SHP77 (cell line): ENCODE measurements at places on chromosomes 7 and 10.

DNA sequence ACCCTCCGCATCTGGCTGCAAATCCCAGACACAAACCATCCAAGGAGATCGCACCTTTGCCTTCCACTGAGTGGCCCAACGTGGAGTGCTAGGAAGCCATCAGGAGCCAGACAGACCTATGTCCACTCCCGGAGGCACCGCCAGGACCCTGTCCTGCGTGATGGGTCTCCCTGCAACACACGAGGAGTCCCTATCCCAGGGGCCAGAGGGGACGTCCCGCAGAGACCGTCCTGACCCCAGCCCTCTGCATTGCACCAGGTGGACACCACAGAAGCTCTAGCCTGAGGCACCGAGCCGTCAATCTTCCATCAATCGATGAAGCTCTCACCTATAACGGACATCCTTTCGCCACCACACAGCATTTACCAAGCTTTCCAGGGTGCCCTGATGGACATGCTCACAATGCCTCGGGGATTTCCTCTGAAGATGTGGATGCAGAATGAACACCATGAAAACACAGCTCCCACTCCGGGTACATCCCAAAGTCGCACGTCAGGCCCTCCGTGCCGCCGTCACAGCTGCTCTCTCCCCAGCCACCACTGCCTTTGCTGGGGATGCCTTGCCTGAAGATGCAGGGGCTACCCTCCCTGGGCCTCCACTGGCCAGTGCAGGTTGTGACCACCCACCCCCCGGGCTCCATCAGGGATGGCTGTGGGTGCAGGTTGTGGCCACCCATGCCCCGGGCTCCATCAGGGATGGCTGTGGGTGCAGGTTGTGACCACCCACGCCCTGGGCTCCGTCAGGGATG lies 54.1 kb downstream of the PTPRN2 start:
- DNase-seq: no peak

DNA sequence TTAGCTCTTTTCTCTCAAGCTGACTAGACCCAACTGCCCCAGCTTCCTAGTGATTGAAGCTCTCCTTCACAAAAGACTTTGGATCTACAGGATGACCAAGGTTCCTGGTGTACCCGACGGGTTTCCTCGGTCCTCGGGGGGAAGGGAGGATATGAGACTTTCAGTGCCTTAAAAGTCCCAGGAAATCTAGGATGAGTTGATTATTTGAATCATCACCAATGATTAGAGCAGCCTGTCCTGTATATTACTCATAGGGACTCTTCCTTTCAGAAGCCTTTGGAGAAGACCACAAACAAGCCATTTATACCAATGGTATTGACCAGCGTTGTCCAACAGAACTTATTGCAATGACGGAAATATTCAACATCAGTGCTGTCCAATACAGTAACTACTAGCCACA lies 6.1 kb upstream of the ACTA2 start:
- no peak for DNase-seq

- no peak for DNase-seq
Observed at GRCh38 chr10:118020365-118020764, 26.4 kb downstream of the RAB11FIP2 start.

DNA sequence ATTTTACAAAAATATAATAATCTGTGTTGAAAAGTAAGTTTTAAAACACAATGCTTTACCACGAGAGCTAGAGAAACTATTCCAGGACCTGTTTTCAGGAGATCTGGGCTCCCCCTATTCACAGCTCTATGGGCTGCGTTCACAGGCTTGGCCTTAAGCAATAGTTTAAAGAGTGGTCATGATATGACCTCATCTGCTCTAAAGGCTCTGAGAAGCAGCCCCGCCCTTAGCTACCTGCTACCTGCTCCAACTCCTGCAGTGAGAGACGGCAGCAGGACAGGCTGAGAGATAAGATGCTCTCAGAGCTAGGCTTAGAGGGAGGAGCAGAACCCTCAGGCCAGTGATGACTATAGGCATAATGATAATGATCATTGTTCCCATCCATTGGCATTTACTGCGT lies 12.6 kb downstream of the ALOX5 start:
- no peak for DNase-seq

DNA sequence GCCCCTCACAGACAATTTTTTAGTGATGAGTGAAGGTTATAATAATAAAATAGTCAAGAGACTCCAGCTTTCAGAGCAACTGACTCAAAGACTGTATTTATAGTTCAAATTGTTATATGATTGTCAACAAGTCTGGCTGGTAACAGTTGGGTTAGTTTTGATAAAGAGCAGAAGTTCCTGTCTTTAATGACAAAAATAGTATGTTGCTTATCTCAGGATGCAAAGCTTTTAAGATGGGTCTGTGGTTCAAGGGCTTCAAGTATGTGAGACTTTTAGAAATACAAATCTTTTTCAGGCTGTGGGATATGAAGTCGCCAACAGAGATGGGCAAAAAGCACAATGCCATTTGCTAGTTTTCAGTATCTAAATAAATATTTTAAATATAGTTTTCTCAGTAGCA lies 118.4 kb downstream of the ABCA13 start:
- no peak for DNase-seq

GRCh38 chr7:95104739-95105138 lies 197.3 kb downstream of the PPP1R9A start:
- no peak for DNase-seq

GRCh38 chr7:150722431-150722931 lies 6.1 kb downstream of the GIMAP1 start:
- no peak for DNase-seq

DNA sequence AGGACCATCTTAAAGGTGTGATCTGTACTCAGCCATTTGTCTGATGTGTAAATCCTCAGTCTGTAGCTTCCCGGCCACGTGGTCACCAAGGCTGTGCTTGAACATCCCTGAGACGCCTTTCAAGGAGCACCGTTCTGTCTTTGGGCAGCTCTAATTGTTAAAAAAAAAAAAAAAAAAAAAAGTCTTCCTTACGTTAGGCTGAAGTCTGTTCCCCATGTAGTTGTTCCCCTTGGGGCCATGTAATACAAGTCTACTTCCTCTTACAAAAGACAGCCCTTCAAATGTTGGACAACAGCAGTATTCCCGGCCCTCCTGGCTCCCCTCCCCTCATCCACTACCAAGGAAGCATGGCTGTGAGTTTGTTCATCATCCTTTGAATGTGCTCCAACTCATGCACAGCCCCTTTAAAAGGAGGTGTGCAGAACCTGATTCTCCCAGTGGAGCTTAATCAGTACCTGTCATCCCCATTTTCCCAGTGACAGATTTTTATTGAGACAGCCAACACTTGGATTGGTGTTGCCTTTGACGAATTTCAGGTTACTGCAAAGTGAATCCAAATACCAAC lies 392.2 kb upstream of the GALNT17 start:
- no peak for DNase-seq

DNA sequence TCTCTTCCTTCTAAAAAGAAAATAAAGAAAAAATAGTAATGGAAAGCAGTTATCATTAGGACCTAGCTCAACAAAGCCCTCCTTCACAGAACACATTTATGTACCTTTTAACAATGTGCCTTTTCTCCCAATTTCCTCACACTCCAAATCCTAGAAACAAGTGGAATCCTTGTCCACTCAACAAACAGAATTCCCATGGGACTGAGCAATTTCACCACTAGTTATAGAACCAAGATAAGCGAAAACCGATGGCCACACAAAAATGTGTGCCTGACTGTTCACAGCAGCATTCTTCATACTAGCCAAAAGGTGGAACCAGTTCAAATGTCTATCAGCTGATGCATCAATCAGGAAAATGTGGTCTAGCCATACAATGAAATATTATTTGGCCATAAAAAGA lies 17.3 kb downstream of the DCLRE1C start:
- DNase-seq: no peak

GRCh38 chr10:119872610-119872859 lies at the start of gene MCMBP:
Gene MCMBP (minus strand): TSS chr10:119872843. CDS start chr10:119872584, 259 bp downstream.
- DNase-seq: no peak

GRCh38 chr10:101625821-101626412 lies 37.8 kb downstream of the DPCD start:
- DNase-seq: no peak
